NCI-H446 treated with DMSO at 0.1 percent for 48 hours (cell line): ENCODE measurements at places on chromosomes 3 and 15.

- DNase-seq: no peak
These were observed 597 bp upstream of the CAMK1 start for GRCh38 chr3:9770276-9770812.

DNA sequence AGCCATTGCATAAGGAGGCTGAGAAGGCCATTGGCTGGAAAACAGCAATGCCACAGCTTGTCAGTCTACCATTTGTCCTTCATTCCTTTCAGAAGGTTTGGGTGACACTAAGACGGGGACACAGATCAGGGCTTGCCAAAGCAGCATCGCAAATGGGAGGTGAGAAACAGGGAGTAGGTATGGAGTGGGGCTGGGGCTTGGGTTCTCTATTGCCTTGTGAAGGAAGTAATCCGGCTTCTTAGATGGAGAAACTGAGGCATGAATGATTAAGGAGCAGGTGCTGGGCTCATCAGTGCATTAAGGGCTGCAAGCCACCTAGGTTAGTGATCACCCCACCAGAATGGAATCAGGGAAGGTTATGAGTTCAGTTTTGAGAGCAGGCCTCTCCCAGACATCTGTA, 115.6 kb upstream of the NMNAT3 start:
- no peak for DNase-seq

- no peak for DNase-seq
These were observed 9.2 kb downstream of the BTBD1 start for GRCh38 chr15:83057696-83058376.

DNA sequence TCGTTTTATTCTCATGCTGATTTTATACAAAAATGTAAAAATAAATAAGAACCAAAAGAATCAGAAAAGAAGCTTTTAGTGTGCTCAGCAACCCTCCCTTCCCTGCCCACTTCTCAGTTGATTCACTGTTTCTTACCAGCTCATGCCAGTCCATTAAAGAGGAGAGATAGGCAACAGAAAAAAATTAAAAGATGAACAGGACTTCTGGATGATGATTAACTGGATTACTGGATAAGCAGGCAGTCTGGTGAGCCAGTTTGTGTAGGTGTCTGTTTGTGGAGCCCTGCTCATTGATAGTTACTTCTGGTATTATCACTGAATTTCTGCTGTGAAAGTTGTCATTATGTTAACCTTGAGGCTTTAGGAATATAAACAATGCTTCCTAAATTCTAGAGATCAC, 15.1 kb upstream of the GPR171 start:
- DNase-seq: no peak

DNA sequence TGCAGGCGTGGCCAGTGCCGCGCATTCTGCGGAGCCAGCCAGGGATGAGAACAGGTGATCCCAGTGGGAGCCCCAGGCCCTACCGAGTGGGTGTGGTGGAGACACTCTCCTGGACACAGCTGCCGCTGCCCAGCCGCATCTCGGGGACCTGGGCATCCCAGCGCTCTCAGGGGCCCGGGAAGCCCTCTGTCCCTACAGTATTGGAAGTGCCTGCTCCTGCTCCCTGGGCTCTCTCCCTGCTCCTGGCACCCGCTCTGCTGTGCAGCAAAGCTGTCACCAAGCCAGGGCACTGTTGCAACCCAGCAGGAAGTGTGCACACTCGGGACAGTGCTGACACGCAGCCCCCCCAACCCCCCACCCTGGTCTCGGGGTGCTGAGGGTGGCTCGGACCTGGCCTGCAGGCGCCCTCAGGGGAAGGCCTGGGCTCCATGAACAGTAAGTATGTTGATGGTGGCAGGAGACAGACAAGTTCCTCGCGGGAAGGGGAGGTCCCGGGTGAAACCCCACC, 1177.4 kb upstream of the GBE1 start:
- no peak for DNase-seq

- no peak for DNase-seq
These were observed 15.8 kb downstream of the EPHB1 start for GRCh38 chr3:134810850-134811249.

DNA sequence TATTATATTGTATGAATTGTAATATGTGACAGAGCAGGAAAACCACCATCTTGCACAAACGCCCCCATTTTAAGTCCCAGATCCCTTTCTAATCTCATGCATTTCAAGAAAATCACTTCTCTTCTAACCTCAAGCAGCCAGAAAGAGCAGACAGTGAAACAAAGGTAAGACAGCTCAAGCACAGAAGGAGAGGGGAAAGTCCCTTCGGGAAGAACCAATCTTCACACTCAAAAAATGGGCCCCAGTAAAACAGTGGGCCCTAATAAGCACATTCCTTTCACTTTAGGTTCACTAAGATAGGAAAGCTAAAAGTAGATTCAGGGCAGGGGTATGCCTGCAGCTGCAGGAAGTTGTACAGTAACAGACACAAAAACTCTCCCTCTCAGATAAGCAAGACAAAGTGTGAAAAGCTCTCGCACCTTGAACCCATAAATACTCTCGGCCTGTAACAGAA, 1268.7 kb downstream of the SI start:
- DNase-seq: no peak

DNA sequence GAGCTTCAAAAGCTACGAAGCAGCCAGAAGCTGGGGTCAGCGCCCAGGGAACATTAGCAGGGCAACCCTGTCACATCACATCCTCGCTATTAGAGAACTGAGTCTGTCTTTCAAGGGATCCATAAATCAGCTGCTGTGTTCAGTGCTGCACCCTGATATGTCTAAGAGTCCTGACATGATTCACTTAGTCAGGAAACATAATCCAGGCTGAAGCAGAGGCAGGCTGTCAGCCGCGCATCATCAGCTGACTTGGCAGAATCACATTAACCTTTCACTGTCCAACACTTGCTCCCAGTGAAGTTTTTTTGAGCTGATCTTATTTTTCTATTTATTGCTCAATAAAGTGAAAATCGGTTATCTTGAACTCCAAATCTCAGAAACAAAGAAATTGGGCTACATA, 23.5 kb downstream of the MYH15 start:
- peak; percentile 53 for DNase-seq

GRCh38 chr15:64851503-64851840, 9.8 kb downstream of the PLEKHO2 start:
- DNase-seq: no peak
